CD4-positive, alpha-beta T cell (primary cell): ENCODE measurements at places on chromosomes 3 and 15.

DNA sequence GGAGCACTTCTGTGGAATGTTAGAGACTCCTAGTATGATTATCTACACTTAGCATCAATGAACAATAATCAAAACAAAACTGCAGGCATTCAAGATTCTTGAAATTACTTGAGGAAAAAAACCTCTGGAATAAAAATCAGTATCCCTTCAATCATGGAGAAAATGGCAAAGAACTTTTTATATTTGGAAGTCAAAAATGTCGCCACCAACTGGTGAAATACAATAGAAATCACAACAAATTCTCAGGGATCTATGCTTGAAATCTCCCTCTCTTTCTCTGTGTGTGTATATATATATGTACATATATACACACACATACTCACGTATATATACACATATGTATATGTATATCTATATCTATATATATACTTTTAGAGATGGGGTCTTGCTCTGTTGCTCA lies 378.9 kb upstream of the ALCAM start:
- DNase-seq, result no peak

DNA sequence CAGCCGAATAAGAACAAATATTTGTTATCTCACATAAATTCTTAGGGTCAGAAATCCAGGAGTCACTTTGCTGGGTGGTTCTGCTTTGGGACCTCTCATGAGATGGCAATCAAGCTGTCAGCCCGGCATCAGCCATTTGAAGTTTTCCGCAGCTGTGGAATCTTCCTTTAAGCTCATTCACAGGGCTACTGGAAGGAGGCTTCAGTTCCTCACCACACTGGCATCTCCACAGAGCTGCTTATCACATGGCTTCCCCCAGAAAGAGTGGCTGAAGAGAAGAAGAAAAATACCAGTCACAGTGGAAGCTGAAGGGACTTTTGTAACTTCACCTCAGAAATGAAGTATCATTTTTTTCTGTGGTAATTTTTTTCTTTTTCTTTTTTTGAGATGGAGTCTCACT lies 267.7 kb downstream of the CHL1 start:
- DNase-seq, result no peak

DNA sequence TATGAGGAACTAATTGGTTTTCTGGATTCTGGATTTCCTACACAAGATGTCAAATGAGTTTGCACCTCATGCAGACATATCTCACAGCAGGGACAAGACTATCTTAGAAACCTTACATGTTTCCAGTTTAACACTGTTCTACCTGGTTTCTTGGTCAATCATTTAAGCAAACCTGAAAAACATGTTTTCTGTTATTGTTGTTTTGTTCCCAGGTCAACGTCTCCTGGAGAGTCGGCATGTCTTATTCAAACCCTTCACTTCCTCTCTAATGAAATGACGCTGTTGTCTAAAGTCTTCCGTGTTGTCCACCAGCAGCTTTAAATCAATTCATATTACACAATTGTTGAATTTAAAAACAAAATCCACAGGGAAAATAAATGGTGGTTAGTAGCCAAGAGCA lies 150.9 kb downstream of the CNTN3 start:
- no peak for DNase-seq

- DNase-seq, result no peak
These were observed 260.5 kb downstream of the SCAPER start for GRCh38 chr15:76644646-76645045.

DNA sequence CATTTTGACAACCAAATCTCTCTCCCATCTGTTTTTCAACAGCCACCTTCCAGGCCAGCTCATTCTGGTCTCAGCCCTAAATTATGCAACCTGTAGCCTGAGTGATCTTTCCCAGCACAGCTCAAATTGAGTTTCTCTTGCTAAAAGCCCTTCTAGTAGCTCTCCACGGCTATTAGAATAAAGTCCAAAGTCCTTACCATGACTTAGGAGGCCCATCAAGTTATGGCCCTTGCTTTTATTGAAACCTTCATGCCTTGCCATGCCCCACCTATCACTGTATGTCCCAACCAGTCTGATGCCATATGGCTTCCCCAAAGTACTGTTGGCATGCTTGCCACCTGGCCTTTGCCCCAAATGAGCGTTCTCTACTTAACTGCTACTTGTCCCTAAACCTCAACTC lies 303.5 kb upstream of the GADL1 start:
- no peak for DNase-seq

- DNase-seq, result no peak
These were observed 380.7 kb downstream of the LPP start for GRCh38 chr3:188534633-188535032.

- no peak for DNase-seq
These were observed 180.6 kb downstream of the PLCL2 start for GRCh38 chr3:17065315-17065714.

DNA sequence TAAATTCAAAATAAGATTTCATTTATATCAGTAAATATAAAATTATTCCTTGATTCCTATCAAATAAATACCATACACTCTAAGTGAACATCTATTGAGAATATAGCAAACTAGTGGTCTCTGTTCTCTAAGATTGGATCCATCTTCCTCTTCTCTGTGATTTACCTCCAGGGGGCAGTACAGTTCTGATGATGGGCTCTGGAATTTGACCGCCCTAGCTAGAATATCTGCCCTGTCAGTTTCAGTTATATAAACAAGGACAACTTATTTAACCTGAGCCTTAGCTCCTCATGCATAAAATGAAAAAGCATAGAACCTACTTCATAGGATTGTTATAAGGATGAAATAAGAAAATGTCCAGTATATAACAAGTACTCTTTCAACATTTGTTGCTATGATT lies 171.1 kb upstream of the CCDC54 start:
- no peak for DNase-seq
